ENCODE measurements at places on chromosomes 7 and 10.

- no peak for DNase-seq
Measured at GRCh38 chr10:43939389-43939938, 290.8 kb upstream of the ZNF32 start.

DNA sequence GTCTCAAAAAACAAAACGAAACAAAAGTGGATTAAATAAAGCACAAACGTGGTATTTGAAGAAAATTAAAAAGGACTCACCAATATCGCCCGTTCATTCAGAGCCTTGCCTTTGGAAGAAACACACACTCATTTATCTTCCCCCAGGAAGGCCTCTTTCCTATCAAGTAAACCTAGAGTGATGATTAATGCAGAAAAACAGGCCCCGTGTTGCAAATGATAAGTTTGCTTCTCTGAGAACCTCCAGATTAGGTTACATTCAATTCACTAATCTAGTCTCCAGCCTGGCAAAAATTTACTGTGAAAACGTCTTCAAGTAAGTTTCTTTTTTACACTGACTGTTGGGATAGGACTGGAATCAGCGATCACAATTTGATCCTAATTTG, 78.0 kb upstream of the C1GALT1 start:
- DNase-seq = no peak

GRCh38 chr7:157080111-157080730, 58.5 kb upstream of the UBE3C start:
- no peak for DNase-seq

DNA sequence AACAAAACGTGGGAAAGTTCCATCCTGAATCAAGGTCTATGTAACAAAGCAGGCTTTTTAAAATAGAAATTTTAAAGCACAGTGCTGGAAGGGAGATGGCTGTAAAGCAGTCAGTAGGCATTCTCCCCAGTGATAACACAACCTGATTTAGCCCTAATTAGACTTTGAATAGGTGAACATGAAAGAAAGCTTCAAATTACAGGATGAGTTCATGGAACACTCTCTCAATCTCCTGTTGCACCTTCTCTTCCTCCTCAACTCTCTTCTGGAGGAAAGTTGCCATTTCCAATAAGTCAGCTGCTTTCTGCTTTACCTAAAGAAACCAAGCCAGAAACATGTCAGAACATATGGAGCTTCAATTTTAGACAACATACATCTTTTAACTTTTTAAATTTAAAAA, 20.1 kb downstream of the SFR1 start:
- DNase-seq = no peak

DNA sequence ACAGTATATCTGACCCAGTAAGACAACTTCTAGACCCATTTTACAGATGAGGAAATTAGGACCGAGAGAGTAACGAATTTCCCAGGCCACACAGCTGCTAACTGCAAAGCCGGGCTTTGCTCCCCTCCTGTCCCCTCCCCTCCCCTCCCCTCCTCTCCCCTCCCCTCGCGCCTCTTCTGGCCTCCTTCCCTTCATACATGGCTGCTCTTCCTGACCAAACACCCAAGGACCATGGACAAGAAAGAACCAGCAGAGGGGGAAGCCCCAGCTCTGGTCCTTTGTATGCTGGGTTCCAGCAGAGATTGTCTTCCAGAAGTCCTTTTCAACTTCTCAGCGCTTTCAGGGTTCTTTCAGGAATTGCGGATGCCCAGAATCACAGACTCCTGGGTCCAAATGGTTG, 3.6 kb upstream of the TMEM72 start:
- no peak for DNase-seq

- no peak for DNase-seq
Measured at GRCh38 chr10:75475460-75476182, 44.2 kb downstream of the LRMDA start.

DNA sequence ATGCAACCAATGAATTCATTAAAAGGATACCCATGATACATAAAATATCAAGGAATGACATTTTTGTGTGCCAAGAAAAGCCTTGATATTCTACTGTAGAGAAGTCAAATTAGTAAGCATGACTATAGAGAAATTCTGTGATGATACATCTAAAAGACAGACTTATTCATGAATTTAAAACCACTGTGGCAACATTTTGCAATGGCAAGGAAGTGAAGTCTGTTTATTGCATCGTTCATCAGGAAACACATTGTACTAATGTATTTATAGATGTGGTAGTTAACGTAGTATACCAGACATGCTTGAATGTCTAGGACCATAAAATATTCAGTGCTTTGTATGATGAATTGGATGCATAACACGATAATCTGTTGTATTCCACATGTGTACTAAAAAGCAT, 9.3 kb upstream of the CLEC5A start:
- DNase-seq = peak; percentile 11

- DNase-seq = no peak
Measured at GRCh38 chr7:138982204-138982623, 1.0 kb upstream of the KIAA1549 start.

DNA sequence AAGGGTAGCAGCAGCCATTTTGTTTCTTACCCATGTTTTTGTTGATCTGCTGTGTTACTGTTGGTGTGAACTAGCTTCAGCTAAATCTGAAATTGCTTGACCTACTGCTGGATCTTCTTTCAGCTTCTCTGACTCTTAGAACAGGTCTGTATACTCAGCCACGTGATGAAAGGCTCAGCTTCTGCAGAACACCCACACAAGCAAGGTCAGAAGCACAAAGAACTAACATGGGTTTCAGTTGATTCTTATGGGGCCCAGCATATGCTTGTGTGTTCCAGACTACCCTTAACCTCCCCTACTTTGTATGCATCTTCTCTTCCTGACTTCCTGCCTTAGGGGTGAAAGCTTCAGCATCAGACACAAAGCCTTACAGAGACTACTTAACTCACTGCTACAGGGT, 186.8 kb downstream of the HGF start:
- no peak for DNase-seq

DNA sequence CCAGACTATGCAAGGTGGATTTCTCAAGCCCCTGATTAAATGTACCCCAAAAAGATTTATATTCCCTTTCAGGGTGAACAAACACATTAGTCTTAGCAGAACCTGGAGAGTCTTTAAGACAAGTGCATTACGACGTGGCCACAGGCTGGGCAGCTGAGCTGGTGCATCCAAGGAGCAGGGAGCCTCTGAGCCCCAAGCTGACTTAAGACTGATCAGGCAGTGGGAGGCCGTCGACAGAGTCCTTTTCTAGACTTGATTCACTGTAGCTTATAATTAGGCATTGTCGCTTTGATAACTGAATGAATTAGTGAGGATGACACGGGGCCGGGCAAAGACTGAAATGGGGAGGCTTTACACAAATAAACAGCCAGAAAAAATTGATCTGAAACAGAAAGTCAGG, 353.2 kb downstream of the GPAM start:
- DNase-seq = no peak

GRCh38 chr7:135803143-135803542, 54.5 kb upstream of the FAM180A start:
- no peak for DNase-seq

GRCh38 chr7:2446676-2447075, 29.5 kb downstream of the GRIFIN start:
- no peak for DNase-seq

DNA sequence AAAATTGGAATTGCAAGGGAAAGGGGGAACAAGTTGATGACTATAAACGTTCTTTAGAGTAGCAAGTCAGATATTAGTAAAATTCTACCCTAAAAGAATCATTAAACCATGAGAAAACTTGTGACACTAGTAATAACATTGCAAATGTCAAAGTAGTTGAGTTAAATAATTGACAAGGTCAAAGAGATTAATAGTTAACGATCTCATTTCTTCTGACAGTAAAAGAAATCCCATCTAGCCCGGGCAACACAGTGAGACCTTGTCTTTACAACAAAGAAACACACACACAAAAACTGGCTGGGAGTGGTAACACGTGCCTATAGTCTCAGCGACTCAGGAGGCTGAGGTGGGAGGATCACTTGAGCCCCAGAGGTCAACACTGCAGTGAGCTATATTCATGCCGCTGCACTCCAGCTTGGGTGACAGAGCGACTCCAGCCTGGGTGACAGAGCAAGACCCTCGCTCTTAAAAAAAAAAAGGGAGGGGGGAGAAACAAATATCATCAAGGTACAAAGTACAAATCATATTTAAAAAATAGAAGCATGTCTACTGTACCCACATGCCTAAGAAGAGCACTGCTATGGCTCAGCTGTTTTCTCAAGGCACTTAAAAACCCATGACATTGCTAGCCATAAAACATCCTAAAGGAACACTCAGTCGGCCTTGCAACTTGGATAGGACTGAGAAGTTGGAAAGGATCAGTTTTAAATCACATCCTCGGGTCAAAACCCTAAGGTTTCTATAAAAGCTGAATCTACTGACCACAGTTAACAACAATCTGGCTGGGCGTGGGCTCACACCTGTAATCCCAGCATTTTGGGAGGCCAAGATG, 401.1 kb downstream of the PARD3 start:
- DNase-seq = no peak

DNA sequence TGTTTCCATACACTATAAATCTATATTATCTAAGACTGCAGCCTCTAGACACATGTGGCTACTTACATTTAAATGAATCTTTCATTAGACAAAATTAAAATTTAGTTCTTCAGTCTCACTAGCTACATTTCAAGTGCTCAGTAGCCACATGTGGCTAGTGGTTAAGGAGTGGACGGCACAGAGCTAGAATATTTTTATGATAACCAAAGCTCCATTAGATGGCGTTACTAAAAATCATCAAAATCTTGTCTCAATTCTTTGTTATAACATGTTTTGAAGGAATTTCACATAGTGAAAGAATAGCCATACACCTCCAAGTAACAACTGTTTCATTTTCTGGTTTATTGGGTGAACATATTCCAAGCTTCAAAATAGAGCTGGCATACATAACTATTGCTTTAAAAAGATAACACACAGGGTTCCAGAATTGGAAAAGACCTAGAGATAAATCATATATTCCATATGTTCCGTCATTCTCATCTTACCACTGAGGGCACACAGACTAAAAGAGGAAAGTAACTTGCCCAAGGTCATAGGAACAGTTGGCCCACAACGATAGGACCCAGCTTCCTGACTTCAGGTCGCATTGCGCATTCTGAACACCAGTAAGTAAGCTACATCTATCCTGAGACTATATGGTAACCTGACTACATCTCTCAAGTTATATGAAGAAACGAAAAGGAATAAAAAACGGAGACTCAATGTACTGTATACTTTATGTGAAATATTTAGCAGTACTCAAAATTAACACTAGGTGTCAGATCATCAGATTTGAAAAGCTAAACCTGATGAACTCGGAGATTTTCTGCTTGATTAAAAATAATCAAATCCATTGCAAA, 66.6 kb downstream of the CAV1 start:
- no peak for DNase-seq

- no peak for DNase-seq
Measured at GRCh38 chr7:100166317-100166940, 2.0 kb downstream of the GAL3ST4 start.

DNA sequence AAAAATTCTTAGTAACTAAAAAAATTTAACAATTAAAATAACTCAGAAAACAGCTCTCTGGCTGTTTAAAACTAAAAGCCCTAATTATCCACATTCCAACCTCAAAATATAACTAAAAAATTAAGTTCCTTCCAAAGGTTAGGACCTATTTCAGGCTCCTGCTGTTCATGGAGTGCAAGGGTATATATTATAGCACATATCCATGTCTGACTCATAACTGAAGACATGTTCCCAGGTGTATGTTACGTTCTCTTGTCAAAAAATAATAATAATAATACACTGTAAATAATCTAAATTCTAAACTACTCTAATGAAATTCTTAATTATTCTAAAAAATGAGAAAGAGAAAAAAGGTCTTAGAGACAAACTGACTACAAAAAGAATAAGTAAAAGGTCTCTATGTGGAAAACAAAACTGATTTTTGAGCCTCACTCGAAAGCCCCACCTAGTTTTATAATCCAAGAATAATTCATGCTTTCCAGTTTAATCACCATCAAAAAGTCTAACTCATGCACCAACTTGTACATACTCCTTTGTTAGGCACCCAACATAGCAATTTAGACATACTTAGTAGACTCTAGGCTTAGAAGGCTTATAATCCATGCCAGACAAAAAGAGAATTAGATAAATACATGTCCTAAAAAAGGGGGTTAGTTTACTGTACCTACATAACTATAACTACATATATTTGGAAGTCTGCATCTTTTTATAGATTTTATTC, 171.4 kb downstream of the KMT2E start:
- no peak for DNase-seq

DNA sequence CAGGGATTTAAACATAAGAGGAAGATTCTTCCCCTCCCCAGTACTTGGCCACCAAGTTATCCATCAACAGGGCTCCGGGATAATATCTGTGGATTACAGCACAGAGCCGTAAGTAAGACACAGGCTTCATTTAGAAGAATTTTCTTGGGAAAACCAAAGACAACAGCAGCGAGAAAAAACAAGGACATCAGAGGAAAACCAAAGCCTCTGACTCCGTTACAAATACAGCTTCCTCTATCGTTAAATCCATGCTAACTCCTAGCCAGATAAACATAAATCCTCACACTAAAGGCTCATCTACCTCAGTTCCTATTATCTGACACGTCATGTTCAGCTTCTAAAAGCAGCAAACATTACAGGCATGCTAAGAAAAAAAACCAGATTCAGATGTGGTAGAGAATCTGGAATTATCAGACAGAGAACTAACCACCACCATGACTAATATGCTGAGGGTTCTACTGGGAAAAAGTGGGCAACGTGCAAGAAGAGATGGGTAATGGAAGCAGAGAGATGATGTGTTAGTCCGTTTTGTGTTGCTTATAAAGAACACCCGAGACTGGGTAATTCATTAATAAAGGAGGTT, 48.4 kb downstream of the BRI3 start:
- DNase-seq = no peak

DNA sequence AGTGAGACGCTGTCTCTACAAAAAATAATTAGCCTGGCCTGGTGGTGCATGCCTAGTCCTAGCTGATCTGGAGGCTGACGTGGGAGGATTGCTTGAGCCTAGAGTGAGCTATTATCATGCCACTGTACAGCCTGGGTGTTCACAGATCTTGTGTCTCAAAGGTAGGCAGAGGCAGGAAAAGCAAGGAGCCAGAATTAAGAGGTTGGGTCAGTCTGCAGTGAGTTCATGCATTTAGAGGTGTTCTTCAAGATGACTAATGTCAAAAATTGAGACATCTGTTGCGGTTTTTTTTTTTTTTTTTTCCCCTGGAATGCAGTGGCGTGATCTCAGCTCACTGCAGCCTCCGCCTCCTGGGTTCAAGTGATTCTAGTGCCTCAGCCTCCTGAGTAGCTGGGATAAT, 5.4 kb downstream of the PPIA start:
- no peak for DNase-seq

- DNase-seq = no peak
Measured at GRCh38 chr7:22117222-22117621, 171.5 kb upstream of the CDCA7L start.

- DNase-seq = no peak
Measured at GRCh38 chr10:78109210-78109609, 75.5 kb downstream of the RPS24 start.

DNA sequence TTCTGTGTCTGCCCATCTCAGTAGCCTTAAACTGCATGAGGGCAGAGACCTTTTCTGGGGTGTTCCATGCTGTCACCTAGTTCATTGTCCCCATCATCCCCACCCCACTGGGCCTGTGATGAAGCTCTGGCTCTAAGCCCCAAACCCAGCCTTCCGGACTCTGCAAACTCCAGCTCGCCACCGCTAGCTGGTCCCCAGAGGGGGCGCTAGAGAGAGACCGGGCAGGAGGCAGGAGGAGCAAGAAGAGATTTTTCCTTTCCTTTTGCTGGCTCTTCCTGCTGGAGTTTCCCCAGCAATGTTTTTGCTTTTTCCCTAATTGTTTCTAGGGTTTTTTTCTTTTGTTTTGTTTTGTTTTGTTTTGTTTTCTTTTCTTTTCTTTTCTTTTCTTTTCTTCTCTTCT, 234.4 kb downstream of the TEX36 start:
- no peak for DNase-seq

GRCh38 chr7:22765609-22766008, 38.6 kb downstream of the IL6 start:
- no peak for DNase-seq
